ENCODE measurements at places on chromosomes 5 and 9. TPM values are rescaled to one million over a fixed set of nuclear protein-coding genes. Genes with fewer than 3 reads are reported as not detected.

GRCh38 chr5:79236362-79236969 is 535 bp downstream of the JMY start:
- DNase-seq = peak; percentile 28

GRCh38 chr9:131348631-131349521 is 45.0 kb upstream of the PRRC2B start:
- DNase-seq = no peak

GRCh38 chr9:137731947-137732813 is 113.4 kb downstream of the EHMT1 start:
- no peak for DNase-seq

DNA sequence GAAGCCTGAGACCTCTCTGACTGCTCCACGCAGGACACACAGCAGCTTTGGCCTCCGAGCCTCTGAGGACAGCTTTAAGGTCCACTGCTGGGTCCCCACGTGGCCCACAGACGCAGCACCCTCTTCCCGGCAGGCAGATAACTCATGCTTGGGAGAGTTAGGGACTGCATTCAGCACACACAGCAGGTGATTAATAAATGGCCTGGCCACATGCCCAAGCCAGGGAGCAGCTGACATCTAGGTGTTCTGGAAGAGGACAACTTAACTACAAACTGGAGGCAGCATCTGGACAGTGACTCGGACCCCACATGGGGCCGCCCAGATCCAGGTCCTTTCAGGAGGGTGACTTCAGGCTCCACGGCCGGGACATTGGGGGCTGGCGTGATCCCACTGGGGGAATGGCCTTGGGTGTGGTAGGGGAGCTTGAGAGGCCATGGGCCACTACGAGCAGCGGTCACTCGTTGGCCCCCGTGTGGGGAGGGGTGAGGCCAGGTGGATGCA is 11.3 kb downstream of the NINJ1 start:
- DNase-seq = peak; percentile 4

DNA sequence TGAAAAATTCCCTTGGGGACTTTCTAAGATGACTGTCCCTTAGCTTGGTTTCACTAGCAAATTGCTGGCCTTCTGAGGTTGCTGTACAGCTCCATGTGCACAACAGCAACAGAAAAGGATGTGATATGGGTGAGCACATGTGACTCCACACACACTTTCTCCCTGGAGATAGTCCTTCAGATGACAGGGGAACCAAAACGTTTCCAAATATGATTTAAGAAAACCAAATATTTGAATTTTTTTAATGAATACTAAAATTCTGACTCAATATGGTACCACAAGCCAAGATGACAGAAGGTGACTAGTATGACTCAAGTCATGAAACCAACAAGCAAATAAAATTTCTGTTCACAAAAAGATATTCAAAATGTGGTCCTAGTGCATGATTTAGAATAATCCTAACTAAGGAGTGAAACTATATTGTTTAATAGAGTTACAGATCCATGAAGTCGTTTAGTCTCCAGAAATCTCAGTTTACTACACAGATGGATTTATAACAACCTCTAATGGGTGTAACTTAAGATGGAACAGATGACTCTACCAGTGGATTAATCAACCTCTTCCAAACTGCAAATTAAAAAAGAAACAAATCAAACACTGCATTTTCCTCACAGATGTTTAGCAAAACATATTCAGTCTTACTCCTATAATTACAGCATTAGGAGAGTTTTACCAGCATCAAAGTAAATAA is 144.8 kb upstream of the PIK3R1 start:
- DNase-seq = no peak

- no peak for DNase-seq
Observed at GRCh38 chr9:104843644-104844240, 79.8 kb downstream of the NIPSNAP3B start.

DNA sequence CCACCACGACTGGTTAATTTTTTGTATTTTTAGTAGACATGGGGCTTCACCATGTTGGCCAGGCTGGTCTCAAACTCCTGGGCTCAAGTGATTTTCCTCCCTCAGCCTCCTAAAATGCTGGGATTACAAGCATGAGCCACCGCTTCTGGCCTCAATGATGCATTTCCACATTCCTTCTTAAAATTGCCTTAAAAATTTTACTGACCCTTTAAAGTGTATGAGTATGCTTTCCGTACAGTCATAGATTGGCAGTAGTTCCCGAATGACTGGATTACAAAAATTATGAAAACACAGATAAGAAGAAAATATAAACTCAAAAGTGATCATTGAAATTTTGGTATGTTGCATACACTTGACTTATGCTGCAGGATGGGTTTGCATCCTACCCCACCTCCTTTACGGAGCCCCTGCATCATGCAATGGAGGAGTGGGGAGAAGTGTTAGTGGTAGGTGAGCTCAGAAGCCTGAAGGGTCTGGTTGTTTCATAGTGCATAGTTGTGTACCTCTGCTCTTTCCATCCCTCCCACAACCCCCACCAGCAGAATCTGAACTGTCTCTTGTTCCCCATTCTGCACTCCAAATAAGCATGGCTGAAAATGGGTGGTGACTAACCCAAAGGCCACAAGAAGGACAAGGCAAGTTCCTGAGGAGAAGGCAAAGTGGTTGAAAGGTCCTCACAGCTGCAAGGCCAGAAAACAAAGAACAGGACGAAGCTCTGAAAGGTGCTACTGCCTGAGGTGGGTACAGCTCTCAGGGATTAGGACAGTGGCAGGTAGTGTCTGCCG is 26.8 kb downstream of the ANKRD55 start:
- no peak for DNase-seq

DNA sequence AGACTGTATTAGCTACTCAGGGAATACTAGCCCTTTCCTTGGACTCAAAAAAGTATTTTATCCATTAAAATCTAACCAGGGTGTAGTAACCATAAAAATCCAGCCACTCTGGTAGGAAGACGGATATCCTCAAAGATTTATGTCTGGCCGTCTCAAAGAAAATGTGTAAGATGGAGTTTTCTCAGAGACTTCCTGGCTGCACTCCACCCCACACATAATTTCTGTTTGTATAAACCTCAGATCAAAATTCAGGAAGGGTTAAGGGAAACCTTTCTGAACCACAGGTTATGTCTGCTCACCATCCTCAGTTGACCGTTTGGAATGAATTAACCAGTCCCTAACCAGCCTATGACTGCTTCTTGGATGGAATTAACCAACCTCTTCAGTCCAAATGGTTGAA is 13.8 kb upstream of the SMIM23 start:
- DNase-seq = no peak

GRCh38 chr5:39428640-39429039 is 3.9 kb upstream of the DAB2 start:
- DNase-seq = peak; percentile 26

SPATA31C1 gene
- total RNA-seq = not detected

BHMT gene
- 0.28 TPM for total RNA-seq

SLC34A3 gene
- not detected for total RNA-seq

SPINK7 gene
- total RNA-seq = not detected

NR5A1 gene
- total RNA-seq = not detected

ZFYVE16 gene
- total RNA-seq = 39.8 TPM

LIFR gene
- 8.1 TPM for total RNA-seq
